Vagina (tissue), 2 donors: ENCODE measurements at places on chromosomes 12 and 14.

GRCh38 chr14:87286191-87286590 lies 706.8 kb downstream of the GALC start:
- no peaks in the 10 kb centered on the region for H3K27me3 ChIP-seq
- DNase-seq = no peak
- H3K4me1 ChIP-seq = no peaks in the 10 kb centered on the region
- H3K36me3 ChIP-seq = no peaks in the 10 kb centered on the region

DNA sequence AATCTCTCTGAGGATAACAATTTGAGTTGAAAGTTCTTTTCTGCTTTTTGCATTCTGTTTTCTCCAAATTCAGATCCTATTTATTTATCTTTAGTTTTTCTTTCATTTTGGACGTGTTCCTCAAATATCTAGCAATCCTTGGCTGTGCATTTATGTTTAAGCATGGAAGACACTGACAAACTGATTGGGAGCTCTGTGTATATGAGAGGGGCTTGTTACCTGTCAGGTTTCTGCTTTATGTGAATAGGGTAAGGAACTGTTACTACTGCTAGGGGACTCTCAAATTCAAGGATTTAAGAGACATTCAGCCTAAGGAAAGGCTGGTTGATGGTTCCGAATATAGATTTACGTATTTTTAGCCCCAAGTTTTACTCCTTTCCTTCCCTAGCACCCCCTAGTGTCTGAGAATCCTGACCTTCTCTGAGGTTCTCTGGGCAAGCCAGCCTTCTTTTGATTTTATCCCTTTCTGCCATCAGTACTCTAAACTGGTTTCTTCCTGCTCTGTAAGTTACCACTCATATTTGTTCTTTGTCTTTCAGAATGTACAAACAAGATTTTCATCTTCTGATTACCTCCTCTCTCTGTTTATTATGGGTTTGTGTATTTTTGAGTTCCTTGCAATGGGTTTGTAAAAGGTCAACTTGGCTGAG lies 30.5 kb downstream of the YLPM1 start:
- DNase-seq = no peak
- H3K4me3 ChIP-seq = no peak overlapping the region

- peaks cover 8% of the 10 kb centered on the region for H3K4me1 ChIP-seq
- no peak overlapping the region for H3K27ac ChIP-seq
- no peak for DNase-seq
- no peaks in the 10 kb centered on the region for H3K27me3 ChIP-seq
- no peaks in the 10 kb centered on the region for H3K36me3 ChIP-seq
Observed at GRCh38 chr12:96886998-96887677, 19.9 kb upstream of the NEDD1 start.

- no peak overlapping the region for H3K27ac ChIP-seq
- no peak overlapping the region for H3K4me3 ChIP-seq
- H3K4me1 ChIP-seq = peaks cover 8% of the 10 kb centered on the region
- DNase-seq = no peak
- H3K36me3 ChIP-seq = no peaks in the 10 kb centered on the region
- no peaks in the 10 kb centered on the region for H3K27me3 ChIP-seq
Observed at GRCh38 chr12:20120403-20120725, 248.0 kb upstream of the PDE3A start.

DNA sequence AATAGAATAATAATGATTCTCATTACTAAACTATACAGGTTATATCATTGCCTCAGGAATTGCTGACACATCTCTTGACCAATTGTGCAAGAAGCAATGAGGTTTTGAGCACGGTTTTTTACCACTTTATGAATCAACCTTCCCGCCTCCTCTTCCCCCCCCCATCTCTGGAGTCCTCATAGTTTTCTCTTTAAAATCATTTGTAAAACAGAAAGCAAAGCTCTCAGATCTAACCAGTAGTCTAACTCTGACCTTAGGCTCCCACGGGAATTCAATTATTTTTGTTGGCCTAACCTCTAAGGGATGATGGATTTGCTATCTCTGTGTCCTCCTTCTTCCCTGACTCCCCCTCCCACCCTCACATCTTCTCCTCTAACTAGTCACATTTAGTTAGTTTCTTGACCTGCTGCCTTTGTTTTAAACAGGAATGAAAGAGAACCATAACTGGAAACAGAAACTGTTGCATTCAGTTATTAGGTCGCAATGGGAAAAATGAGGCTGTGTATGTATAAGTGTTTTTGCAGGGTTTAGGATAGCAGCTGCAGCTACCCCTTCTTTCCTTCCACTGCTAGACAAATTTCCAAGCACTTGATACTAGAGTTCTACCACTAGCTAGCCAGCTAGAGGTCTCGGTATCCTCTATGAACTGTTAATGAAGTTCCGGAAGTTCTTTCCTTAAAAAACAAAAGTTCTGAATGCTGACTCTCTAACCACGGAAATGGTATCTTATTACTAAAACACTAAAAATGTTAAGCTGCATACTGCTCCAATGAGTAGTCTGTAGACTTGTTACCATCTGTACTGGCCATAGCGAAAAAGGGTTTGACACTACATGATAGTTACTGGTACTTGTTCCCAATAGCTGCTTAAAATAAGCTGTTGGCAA lies 65.4 kb downstream of the TAOK3 start:
- H3K27me3 ChIP-seq = no peaks in the 10 kb centered on the region
- H3K36me3 ChIP-seq = no peaks in the 10 kb centered on the region
- H3K4me3 ChIP-seq = peak overlapping the region; percentile 20
- no peaks in the 10 kb centered on the region for H3K4me1 ChIP-seq
- H3K27ac ChIP-seq = peak overlapping the region; percentile 30

DNA sequence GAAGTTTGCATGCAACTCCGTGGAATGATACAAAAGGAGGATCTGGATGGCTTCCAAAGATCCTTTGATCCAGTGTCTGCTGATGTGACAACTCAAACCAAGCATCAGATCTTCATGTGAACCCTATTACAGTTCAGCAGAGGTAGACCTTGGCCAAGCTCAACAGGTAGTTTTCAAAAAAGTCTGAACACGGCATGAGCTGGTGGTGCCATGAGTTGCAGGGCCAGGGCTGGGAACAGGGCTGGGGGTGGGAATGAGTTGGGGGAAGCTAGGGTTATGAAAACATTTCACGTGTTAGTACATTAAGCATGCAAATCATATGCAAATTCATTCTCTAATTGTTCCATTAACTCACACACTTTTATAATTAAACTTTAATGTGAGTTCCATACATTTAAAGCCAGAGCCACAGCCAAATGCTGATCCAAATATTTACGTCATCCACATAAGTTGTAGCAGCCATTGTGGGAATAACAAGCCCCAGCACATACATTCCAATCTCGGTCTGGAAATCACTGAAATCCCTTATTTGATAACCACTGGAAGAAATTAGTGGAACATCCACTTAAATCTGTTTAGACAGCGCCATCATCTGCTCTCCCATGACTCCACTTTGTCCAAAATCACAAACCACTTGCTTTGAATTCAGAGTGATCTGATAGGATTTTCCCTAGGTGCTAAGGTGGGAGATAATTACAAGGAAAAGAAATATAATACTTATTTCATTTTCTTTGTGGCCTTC lies 158.5 kb downstream of the APAF1 start:
- no peak overlapping the region for H3K4me3 ChIP-seq
- H3K27ac ChIP-seq = no peak overlapping the region
- no peaks in the 10 kb centered on the region for H3K4me1 ChIP-seq
- H3K27me3 ChIP-seq = no peaks in the 10 kb centered on the region
- no peak for DNase-seq

GRCh38 chr14:93834699-93835371 lies 46.5 kb upstream of the PRIMA1 start:
- DNase-seq = no peak
- H3K27ac ChIP-seq = no peak overlapping the region
- H3K27me3 ChIP-seq = no peaks in the 10 kb centered on the region
- H3K36me3 ChIP-seq = no peaks in the 10 kb centered on the region
- H3K4me3 ChIP-seq = no peak overlapping the region
- H3K4me1 ChIP-seq = peaks cover 9% of the 10 kb centered on the region

GRCh38 chr14:106511006-106511799 lies 984.8 kb downstream of the TMEM121 start:
- H3K4me1 ChIP-seq = no peaks in the 10 kb centered on the region
- no peak overlapping the region for H3K4me3 ChIP-seq
- H3K27me3 ChIP-seq = no peaks in the 10 kb centered on the region
- no peaks in the 10 kb centered on the region for H3K36me3 ChIP-seq
- H3K27ac ChIP-seq = no peak overlapping the region

- H3K4me1 ChIP-seq = no peaks in the 10 kb centered on the region
- no peak for DNase-seq
- no peak overlapping the region for H3K27ac ChIP-seq
- no peak overlapping the region for H3K4me3 ChIP-seq
- no peaks in the 10 kb centered on the region for H3K27me3 ChIP-seq
Observed at GRCh38 chr12:71954083-71954778, 15.6 kb downstream of the TPH2 start.

- no peak overlapping the region for H3K4me3 ChIP-seq
- peaks cover 7% of the 10 kb centered on the region for H3K36me3 ChIP-seq
- no peaks in the 10 kb centered on the region for H3K4me1 ChIP-seq
- H3K27me3 ChIP-seq = no peaks in the 10 kb centered on the region
Observed at GRCh38 chr14:58313699-58314098, 15.3 kb downstream of the ARID4A start.

DNA sequence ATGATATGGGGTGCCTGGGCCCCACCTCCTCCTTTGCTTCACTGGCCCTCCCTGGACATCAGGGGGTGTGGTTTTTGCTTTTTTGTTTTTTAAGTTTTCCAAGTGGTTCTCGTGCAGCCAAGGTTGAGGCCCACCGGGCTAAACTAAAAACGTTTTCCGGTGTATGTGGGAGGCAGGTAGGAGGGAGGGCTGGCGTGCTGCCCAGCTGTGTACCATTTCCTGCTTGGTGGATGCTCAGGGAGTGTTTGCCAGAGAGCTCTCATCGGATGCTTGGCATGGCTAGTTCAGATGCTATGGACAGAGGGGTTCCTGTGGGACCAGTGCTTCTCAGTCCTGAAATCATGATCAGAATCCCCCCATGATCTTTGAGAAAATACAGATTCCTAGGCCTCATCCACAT lies 246.4 kb downstream of the CACNA1C start:
- no peaks in the 10 kb centered on the region for H3K36me3 ChIP-seq
- no peaks in the 10 kb centered on the region for H3K27me3 ChIP-seq
- no peak overlapping the region for H3K4me3 ChIP-seq
- H3K4me1 ChIP-seq = peaks cover 56% of the 10 kb centered on the region
- no peak for DNase-seq
- peak overlapping the region; percentile 79 for H3K27ac ChIP-seq

DNA sequence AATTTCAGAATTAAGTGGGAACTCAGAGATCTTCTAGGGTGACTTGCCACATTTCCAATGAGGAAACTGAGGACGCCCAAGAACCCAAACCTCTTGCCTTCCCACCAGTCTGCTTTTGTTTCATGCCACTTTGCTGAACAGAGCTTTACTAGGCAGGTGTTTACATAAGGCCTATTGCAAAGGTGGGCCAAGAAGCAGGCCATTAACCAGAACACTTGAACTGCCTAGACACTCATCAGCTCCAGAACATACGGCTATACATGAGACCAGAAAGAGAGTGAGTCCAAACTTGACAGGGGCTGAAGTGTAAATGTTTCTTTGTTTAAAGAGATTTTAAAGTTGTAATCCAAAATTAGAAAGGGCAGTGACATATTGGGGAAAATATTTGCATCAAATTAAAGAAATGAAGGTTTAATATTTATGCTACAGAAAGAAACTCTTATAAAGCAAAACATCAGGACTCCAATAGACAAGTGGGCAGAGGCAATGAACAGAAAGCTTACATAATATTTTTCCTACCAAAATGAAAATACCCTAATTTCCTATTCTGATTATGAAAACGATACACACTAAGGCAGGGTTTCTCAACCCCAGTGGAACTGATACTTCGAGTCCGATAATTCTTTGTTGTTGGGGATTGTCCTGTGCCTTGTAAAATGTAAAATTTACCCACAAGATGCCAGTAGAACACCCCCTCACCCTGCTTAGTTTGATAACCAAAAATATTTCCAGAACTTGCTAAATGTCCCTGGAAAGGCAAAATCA lies 11.7 kb downstream of the BATF start:
- H3K4me1 ChIP-seq = peaks cover 26% of the 10 kb centered on the region
- peak overlapping the region; percentile 71 for H3K27ac ChIP-seq
- DNase-seq = peak; percentile 5
- no peaks in the 10 kb centered on the region for H3K27me3 ChIP-seq

- no peaks in the 10 kb centered on the region for H3K4me1 ChIP-seq
- H3K36me3 ChIP-seq = no peaks in the 10 kb centered on the region
- no peak overlapping the region for H3K4me3 ChIP-seq
- H3K27me3 ChIP-seq = no peaks in the 10 kb centered on the region
Observed at GRCh38 chr12:99151744-99152143, 495.8 kb upstream of the GARIN6 start.

- no peak overlapping the region for H3K4me3 ChIP-seq
- H3K4me1 ChIP-seq = no peaks in the 10 kb centered on the region
- H3K27ac ChIP-seq = no peak overlapping the region
Observed at GRCh38 chr14:75647640-75648039, 13.0 kb downstream of the ERG28 start.

DNA sequence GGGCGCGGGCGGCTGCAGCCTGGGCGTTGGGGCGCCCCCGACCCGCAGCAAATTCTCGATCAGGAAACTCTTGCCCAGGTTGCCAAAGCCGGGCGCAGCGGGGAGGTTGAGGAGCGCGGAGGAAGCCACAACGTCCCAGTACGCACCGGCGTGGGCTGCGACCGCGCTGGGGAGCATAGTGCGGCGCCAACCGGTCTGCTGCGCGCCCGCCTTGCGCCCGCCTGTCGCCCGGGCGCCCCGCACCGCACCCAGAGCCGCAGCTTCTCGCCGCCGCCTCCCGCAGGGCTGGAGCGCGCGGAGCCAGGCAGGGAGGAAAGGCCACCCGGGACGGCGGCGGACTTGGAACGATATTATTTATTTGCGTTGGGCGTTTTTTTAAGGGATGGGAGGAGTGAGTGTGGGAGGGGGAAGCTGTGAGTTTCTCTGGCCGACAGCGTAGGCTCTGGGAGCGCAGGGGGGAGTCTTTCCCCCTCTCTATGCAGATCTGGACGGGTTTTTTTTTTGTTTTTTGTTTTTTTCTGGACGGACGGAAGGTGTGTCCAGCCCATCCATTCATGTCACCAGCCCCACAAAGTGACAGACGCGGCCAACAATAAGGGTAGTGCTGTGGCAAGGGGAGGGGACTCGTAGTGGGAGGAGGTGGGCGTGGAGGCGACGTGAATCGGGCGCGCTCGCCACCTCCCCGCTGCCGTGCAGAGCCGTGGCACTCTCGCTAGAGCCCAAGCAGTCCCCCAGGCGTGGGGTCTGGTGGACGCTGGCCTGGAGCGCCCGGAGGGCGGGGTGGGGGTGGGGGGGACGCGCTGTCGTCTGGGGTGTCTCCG lies at the start of gene DBX2:
Gene DBX2, minus strand, starts transcription at position 349 of the 821 bp plus-strand sequence. Its CDS starts 172 bp downstream, at position 177.
- peak within 1 kb of the TSS; percentile 46 for H3K4me3 ChIP-seq
- H3K27ac ChIP-seq = no peak within 1 kb of the TSS
- no peak for DNase-seq
- H3K4me1 ChIP-seq = peaks cover 9% of the 10 kb centered on the region
- H3K27me3 ChIP-seq = no peaks in the 10 kb centered on the region
- H3K36me3 ChIP-seq = no peaks in the 10 kb centered on the region
